ENCODE measurements at places on chromosomes 16 and 17. TPM values are rescaled to one million over a fixed set of nuclear protein-coding genes. Genes with fewer than 3 reads are reported as not detected.

CSHL1 gene
- total RNA-seq, result not detected

- H3K4me1 ChIP-seq, result no peaks in the 10 kb centered on the region
- H3K36me3 ChIP-seq, result peaks cover 44% of the 10 kb centered on the region
- no peak overlapping the region for H3K27ac ChIP-seq
- DNase-seq, result no peak
- no peaks in the 10 kb centered on the region for H3K27me3 ChIP-seq
Measured at GRCh38 chr16:88068476-88069396, 117.5 kb downstream of the BANP start.

- H3K27me3 ChIP-seq, result no peaks in the 10 kb centered on the region
- no peak for DNase-seq
- no peak overlapping the region for H3K4me3 ChIP-seq
- no peaks in the 10 kb centered on the region for H3K4me1 ChIP-seq
- H3K36me3 ChIP-seq, result no peaks in the 10 kb centered on the region
Measured at GRCh38 chr17:58679263-58680037, 12.4 kb downstream of the TEX14 start.

GRCh38 chr16:912684-913613, 57.8 kb downstream of the LMF1 start:
- H3K27me3 ChIP-seq, result no peaks in the 10 kb centered on the region
- H3K4me3 ChIP-seq, result no peak overlapping the region
- no peak overlapping the region for H3K27ac ChIP-seq
- no peaks in the 10 kb centered on the region for H3K4me1 ChIP-seq
- peaks cover 3% of the 10 kb centered on the region for H3K36me3 ChIP-seq

TERB1 gene
- 0.20 TPM for total RNA-seq

- H3K4me3 ChIP-seq, result no peak overlapping the region
- H3K4me1 ChIP-seq, result no peaks in the 10 kb centered on the region
- no peak overlapping the region for H3K27ac ChIP-seq
- no peak for DNase-seq
Measured at GRCh38 chr17:61331886-61332285, 67.8 kb upstream of the TBX2 start.

DNA sequence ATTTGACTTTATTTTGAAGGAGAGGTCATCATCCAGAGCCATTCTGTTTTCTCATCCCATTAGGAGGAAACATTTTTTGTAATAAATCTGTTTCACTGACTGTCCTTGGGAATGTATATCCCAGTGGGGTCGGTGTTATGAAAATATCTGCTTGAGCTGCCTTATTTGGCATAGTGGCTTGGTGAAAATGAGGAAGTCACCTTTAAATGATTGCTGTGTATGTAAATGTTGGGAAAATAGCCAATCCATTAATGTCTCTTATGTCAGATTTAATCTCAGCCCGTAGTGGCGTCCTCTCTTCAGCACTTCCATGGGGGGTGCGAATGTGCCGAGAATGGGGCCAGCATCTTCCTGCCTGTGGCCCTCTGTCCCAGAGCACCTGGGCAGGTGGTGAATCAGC, 57.6 kb downstream of the BANP start:
- H3K27ac ChIP-seq, result no peak overlapping the region
- H3K4me1 ChIP-seq, result no peaks in the 10 kb centered on the region
- H3K27me3 ChIP-seq, result no peaks in the 10 kb centered on the region

DNA sequence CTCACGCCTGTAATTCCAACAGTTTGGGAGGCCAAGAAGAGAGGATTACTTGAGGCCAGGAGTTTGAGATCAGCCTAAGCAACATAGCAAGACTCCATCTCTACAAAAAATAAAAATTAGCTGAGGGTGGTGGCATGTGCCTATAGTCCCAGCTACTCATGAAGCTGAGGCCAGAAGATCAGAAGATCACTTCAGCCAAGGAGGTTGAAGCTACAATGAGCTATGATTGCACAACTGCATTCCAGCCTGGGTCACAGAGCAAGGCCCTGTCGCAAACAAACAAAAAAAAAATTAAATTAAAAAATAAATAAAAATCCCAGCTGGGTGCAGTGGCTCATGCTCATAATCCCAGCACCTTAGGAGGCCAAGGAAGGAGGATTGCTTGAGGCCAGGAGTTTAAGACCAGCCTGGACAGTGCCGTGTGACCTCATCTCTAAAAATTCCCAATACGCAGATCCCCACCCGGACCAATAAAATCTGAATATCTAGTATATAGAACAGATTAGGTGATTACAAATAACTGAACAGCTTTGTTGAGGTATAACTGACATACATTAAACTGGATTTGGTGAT, 18.2 kb upstream of the ATF7IP2 start:
- peaks cover 3% of the 10 kb centered on the region for H3K4me1 ChIP-seq
- H3K4me3 ChIP-seq, result no peak overlapping the region
- H3K36me3 ChIP-seq, result no peaks in the 10 kb centered on the region
- no peak for DNase-seq

ACSM2A gene
- total RNA-seq, result not detected

DNA sequence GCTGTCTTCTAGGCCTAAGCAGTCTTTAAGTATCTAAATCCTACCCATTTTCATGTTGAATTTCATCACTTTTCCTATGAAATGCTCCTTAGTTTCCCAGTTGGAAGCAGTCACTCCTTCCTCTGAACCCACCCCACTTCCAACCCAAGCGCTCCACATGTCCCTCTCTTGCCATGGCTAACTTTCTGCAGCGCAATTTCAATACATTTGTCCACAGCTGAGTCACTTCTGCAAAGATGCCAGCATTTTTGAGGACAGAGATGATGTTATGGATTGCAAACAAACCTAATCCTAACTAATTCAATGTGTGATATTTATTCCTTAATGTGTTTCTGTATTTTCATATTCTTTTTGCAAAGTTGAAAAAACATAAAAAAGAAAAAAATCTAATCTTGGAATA, 71.7 kb downstream of the HLF start:
- H3K36me3 ChIP-seq, result no peaks in the 10 kb centered on the region
- H3K4me3 ChIP-seq, result no peak overlapping the region
- no peaks in the 10 kb centered on the region for H3K4me1 ChIP-seq
- H3K27me3 ChIP-seq, result no peaks in the 10 kb centered on the region
- H3K27ac ChIP-seq, result no peak overlapping the region

CNTD1 gene
- total RNA-seq, result not detected

CES3 gene
- 0.74 TPM for total RNA-seq

TOP2A gene
- 13.2 TPM for total RNA-seq

GRCh38 chr17:16361874-16362273, 8.6 kb upstream of the CENPV start:
- DNase-seq, result no peak
- no peak overlapping the region for H3K4me3 ChIP-seq
- H3K36me3 ChIP-seq, result no peaks in the 10 kb centered on the region

DNA sequence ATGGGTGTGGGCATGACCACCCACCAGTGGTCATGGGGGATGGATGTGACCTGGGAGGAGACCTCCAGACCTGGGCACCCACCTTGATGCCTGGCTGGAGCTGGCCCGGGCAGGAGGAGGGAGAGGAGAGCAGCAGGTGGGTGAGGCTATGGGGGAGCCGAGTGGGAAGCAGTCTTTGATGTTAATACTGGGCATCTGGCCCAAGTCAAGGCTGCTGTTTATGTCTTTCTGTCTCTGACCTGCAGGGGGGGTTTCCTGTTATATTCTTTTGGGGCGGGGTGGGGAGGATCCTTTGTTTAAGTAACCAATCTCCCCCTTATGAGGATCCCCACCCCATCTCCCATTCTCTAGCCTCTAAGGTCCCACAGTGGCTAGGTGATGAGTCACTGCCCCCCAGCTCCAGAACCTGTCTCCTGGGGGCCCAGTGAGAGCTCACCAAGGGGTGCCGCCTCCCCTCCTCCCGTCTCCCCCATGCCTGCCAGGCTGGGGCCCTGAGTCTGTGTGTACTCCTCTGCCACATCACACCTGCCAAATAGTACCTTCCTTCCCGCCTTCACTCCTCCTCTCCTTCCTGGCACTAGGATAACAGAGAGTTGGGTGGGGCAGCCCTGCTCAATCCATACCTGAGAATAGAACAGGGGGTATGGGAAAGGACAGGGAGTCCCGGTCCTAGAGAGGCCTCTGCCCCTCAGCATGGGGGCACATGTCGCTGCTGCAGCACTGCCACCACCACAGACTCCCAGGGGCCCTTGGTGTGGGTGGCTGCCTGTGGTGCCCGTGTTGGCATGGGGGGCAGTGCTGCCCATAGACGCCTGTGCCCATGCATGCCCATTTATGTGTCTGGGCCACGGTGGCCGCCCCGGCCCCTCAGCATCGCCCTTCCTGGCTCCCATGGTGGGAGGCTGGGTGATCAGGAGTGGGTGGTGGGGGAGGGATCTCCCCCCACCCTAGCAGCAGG, 7.3 kb downstream of the THRA start:
- peak overlapping the region; percentile 71 for H3K27ac ChIP-seq
- peaks cover 69% of the 10 kb centered on the region for H3K4me1 ChIP-seq
- peaks cover 2% of the 10 kb centered on the region for H3K36me3 ChIP-seq
- DNase-seq, result peak; percentile 71
- H3K27me3 ChIP-seq, result no peaks in the 10 kb centered on the region

CCL8 gene
- total RNA-seq, result not detected

DNA sequence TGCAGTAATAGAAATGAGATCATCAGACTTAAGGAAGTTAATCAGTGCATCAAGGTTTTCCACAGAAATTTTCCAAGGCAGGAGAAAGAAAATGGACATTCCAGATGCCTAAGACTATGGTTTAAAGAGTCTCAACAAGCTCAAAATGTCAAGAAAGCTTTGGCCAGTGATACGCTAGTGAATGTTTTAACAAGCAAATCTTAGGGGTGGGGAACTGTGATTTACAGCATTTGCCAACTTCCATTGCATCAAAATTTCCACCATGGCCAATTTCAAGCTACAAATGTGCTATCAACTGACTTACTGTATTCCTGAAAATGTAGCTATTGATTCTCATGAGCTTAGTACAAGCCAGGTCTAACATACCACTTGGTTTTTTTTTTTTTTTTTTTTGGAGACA, 82.4 kb upstream of the CLEC3A start:
- H3K4me1 ChIP-seq, result no peaks in the 10 kb centered on the region
- H3K36me3 ChIP-seq, result no peaks in the 10 kb centered on the region
- no peaks in the 10 kb centered on the region for H3K27me3 ChIP-seq
- no peak overlapping the region for H3K4me3 ChIP-seq
- H3K27ac ChIP-seq, result no peak overlapping the region

- DNase-seq, result peak; percentile 86
- H3K36me3 ChIP-seq, result peaks cover under 1% of the 10 kb centered on the region
- H3K4me3 ChIP-seq, result peak within 1 kb of the TSS; percentile 82
- peak within 1 kb of the TSS; percentile 89 for H3K27ac ChIP-seq
- peaks cover 47% of the 10 kb centered on the region for H3K4me1 ChIP-seq
Measured at GRCh38 chr16:4474192-4474961, at the start of gene NMRAL1. TSS of gene NMRAL1 (minus strand) at chr16:4474625. CDS start at chr16:4474132, 493 bp downstream.

DNA sequence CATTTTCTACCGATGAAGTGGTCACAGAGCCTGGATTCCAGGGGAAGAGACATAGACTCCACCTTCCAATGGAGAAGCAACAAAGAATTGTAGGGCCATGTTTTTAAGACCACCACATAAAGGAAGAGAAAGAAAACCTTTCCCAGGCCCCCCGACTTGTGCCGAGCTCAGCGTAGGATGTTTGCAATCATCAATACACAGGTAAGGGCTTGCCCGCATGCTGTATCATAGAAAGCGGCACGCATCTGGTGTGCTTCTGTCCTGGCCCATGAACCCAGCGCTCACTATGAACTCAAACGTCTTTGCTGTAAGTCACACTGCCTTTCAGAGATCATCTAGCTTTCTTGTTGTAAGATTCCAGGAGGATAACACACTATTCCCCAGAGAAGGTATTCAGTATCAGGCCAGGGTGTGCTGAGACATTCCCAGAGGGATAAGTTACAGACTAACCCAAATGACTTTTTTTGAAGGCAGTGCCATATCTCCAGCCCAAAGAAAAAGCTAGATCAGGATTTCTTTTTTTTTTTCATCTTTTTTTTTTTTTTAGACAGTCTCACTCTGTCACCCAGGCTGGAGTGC, 79.5 kb upstream of the RPL38 start:
- H3K4me1 ChIP-seq, result no peaks in the 10 kb centered on the region
- H3K27ac ChIP-seq, result no peak overlapping the region
- no peak overlapping the region for H3K4me3 ChIP-seq
- H3K27me3 ChIP-seq, result no peaks in the 10 kb centered on the region
- DNase-seq, result no peak
- no peaks in the 10 kb centered on the region for H3K36me3 ChIP-seq

DNA sequence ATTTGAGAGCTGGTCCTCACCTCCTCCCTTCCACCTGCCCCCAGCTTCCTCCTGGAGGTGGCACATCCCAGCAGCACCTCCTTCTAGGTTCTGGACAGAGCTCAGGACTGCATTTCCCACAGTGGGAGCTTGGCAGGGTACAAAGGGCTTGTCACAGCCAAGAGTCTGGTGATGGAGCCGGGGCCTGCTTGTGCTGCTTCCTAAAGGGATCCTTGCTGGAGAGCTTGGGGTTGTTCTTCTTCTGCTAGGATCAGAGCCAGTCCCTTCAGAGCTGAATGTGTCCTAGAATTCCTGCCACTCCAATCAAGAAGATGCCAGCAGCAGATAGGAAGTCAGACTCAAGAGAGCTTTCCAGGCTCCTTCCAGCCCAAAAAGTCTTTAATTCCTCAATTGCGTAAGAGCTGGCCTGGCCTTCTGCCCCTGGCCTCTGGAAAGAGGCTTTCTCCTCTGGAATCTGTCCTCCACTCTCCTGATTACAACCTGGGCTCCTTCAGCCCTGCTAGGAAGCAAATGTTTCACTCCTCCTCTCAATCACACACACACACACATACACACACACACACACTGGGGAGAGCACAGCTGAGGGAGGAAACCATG, 4.4 kb downstream of the CD300E start:
- no peak overlapping the region for H3K4me3 ChIP-seq
- DNase-seq, result no peak
- no peaks in the 10 kb centered on the region for H3K36me3 ChIP-seq
- H3K27me3 ChIP-seq, result peaks cover 13% of the 10 kb centered on the region
- H3K4me1 ChIP-seq, result no peaks in the 10 kb centered on the region

KRT222 gene
- total RNA-seq, result not detected

GRCh38 chr17:38673707-38674013, 1.1 kb downstream of the EPOP start:
- H3K27ac ChIP-seq, result no peak overlapping the region
- DNase-seq, result no peak
- no peaks in the 10 kb centered on the region for H3K36me3 ChIP-seq
- peaks cover 19% of the 10 kb centered on the region for H3K4me1 ChIP-seq

DNA sequence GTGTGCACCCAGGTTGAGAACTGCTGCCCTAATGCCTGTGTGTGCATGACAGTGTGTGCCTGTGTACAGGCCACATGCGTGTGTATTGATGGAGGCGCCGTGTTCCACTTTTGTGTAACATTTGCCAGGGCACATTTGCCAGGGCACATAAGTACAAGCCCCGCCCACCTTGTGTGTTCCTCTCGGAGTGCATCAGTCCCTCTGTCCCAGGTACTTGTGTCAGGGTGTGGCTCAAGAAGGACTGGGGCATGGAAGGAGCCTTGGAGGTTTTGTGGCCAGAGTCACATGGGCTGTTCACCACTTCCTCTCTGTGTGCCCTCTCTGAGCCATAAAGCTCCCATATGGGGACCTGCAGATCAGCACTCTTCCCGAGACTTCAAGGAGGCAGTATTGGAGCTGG, 73.9 kb downstream of the MRM1 start:
- H3K4me3 ChIP-seq, result peak overlapping the region; percentile 65
- DNase-seq, result peak; percentile 55
- no peaks in the 10 kb centered on the region for H3K36me3 ChIP-seq
- H3K4me1 ChIP-seq, result peaks cover 32% of the 10 kb centered on the region
- no peaks in the 10 kb centered on the region for H3K27me3 ChIP-seq

- H3K4me3 ChIP-seq, result no peak overlapping the region
- no peak overlapping the region for H3K27ac ChIP-seq
- H3K36me3 ChIP-seq, result peaks cover 2% of the 10 kb centered on the region
- H3K4me1 ChIP-seq, result no peaks in the 10 kb centered on the region
- no peaks in the 10 kb centered on the region for H3K27me3 ChIP-seq
Measured at GRCh38 chr17:3035968-3036280, 27.5 kb downstream of the OR1D5 start.

Measured in CD4-positive, CD25-positive, alpha-beta regulatory T cell (primary cell).